ENCODE measurements at places on chromosomes 2 and 18.

- DNase-seq = no peak
Measured at GRCh38 chr2:161552015-161552414, 72.2 kb upstream of the SLC4A10 start.

DNA sequence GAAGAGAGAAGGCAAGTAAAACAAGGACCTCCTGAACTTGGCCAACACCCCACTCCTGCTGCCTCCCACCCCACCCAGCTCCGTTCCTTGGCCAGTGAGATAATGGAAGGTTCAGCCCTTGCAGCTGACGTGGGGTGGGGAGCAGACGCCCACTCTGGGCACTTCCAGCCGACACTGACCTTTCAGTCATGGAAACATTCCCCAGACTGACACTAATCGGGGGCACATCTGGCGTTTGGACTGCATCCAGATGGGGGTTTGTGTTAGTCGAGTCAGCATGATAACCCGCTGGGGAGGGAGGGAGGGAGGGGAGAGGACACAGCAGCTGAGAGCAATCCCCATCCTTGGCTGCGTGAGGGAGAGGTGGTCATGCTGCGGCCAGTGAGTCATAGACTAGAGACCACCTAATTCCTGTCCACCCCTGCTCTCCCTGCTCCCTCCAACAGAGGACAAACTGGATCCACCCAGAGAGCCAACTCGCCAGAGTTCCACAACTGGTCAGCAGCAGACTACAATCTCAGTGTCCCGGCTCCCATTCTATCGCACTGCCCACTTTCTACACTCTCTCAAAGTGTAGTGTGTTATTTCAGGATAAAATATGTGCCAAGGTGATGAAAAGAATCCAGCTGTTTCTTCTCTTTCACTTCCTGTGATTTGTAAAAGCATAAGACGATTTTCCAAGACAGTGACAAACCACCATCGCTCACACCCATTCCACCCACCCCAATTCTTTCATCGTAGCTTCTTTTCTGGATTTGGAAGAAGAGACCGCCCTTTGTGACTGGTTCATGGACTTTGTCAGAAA lies 115.4 kb upstream of the PKDCC start:
- DNase-seq = no peak

DNA sequence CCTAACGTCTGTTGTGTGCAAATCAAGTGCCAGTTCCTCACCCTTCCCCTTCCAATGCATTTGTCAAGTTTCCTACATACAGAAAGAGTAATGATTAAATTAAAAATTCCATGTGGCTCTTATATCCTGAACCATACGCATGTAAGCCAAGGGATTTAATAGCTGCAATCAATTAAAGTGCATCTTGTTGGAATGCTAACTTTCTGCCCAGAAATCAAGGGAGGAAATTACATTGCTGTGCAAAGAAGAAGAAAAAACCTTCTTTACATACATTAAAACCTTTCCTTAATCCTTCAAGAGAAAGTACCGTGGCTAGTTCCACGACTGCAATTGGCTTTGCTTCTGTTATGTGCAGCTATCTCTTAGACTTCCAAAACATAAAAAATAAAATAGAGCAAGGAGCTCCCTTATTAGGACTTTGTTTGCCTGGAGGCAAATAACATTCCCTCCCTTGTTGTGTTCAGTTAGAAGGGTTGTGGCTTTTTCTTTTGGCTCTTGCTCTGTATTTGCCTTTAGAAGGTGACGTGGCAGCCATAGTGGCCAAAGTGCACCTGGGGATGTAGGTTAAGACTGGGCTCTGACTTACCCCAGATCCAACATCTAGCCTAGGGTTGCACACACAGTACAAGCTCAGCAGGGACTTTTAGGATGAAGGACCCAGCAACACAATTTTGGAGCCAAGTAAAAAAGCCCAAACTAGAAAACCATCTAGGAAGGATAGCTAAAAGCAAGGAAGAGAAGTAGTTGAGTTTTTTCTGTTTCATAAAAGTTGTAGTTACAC lies 158.3 kb downstream of the ANTXR1 start:
- DNase-seq = no peak

DNA sequence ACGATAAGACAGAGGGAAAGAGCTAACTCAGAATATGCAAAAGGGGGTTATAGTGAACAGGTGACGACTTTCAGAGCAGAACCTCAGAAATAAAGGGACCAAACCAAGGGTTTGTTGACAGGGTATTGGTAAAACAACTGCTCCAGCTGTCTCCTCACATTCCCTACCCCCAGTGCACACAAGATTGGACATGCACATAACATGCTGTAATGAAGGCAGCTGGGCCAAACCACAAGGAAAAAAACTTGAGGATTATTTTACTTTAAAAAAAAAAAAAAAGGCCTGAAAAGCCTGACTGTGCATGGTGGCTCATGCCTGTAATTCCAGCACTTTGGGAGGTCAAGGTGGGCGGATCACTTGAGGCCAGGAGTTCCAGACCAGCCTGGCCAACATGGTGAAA lies 3.5 kb downstream of the RBM43 start:
- no peak for DNase-seq

- DNase-seq = no peak
Measured at GRCh38 chr2:106143495-106144215, 50.4 kb downstream of the UXS1 start.

DNA sequence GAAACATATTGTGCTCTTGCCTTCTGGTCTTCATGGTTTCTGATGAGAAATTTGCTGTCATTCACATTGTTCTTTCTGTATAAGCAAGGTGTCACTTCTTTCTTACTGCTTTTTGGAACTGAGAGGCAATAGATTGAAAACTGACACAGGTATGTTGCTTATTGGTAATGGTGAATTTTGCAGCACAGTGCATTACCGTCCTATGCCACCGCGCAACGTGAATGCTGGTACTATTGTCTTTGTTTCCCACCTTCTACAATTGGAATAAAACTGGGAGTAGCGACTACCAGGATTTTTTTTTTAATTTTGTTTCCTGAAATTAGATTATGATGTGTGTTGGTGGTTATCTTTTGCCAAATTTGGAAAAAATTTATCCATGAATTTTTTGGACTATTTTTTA lies 11.4 kb downstream of the XIRP2 start:
- no peak for DNase-seq

GRCh38 chr2:140498360-140498759 lies 1632.5 kb downstream of the LRP1B start:
- DNase-seq = no peak

GRCh38 chr2:96764253-96764637 lies 3.5 kb downstream of the CNNM4 start:
- no peak for DNase-seq

DNA sequence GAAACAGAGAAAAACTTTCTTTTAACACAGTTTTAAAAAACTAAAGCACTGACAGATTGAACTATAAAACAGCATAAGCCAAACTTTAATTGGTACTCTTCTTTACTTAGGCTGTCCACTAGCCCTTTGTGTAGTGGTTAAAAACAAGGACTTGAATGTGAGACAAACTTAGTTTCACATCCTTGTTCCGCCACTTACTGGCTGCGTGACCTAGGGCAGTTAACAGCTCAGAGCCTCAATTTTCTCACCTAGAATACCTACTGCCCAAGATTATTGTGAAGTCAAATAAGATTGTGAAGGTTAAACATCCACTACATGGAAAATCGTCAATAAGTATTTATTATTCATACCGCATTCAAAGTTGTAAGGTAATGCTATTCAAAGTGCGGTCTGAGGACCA lies 2.0 kb downstream of the WDR35 start:
- peak; percentile 26 for DNase-seq

DNA sequence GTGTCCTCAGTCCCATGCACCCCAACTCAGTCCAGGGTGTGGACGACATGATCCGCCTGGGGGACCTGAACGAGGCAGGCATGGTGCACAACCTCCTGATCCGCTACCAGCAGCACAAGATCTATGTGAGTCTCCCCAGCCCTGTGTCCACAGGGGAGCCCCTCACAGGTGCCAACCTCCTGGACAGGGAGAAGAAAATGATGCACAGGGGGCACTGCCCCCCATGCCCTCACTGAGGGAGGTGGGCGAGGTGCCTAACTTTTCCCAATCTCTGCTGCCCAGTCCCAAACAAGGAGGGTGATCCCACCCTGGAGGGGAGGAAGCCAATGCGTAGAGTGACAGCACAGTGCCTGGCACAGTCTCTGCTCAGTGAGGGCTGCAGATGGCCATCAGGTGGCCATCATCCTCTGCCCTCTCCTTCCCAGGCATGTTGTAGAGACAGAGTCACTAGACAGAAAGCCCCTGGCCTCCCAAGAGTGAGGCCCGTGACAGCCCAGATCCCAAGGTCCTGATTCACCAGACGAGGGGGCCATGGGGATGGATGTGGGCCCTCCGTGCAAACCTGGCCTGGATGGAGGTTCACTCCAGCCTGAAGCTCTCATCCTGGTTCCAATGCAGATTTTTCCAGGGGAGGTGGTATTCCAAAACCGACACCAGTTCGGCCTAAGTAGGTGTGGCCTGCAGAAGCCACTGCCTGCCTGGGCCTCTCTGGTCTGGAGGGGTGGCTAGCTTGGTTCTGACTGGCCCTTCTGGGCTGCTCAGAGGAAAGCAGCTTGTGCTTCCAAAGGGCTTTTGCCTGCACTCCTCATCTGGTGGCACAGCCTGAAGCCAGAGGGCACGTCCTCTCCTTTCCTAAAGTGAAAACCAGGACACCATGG lies 30.0 kb downstream of the MYO7B start:
- no peak for DNase-seq

DNA sequence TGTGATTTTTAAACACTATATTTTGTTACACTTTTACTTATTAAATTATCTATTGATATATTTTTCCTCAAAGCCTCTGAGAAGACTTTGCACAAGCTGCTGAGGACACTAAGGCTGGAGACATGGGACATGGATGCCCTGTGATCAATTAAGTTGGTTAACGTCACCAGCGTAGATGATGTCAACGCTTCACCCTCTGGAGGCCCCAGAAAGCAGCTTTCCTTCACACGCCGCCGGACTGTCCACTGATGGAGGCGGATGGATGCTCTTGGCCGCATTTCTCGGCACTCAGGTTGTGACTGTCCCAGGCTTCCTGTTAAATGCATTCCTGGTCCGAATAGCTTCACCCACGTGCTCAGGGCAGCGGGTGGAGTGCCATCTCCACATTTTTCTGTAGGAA lies 247.5 kb downstream of the VAPA start:
- no peak for DNase-seq

DNA sequence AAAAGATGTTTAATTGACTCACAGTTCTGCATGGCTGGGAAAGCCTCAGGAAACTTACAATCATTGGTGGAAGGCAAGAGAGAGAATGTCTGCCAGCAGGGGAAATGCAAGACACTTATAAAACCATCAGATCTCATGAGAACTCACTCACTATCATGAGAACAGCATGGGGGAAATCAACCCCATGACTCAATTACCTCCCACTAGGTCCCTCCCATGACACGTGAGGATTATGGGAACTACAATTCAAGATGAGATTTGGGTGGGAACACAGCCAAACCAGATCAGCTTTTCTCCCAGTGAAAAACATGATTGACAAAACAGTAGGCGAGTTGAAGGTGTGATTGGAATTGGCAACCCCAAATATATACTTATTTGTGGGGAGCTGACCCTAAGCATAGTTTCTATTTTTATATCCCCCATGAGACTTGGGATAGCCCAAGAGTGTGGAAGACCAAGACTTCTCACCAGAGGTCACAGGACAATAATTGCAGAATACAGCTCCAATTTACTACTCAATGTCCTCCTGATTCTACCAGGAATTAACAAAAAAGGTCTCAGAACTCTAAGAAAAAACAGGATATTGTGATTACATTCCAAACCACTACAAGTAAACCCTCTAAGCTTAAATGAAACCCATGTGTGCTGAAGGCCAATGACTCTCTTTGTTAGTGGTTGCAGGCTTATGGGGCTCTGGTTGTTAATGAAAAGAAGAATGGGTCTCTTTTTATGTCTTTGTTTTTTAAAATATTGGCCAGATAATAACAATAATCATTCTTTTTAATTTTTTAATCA lies 96.1 kb upstream of the PIK3C3 start:
- no peak for DNase-seq

GRCh38 chr18:59876310-59876626 lies 23.5 kb upstream of the PMAIP1 start:
- peak; percentile 69 for DNase-seq

DNA sequence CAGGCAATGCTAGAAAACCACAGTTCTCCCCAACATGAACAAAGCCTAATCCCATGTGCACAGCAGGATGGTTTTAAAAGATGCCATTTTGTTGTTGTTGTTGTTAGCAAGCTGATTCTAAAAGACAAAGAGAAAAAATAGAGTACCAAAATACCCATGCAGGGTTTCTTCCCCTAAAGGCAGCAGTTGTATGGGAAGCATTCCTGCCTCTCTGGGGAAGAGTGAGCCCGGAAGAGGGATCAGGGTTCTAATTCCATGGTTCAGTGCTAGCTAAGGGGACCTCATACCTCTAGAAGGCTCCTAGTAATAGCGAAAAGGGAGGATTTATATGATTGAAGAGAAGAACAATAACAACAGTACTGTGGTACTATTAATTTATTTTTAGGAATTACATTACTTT lies 327.6 kb downstream of the DPP10 start:
- no peak for DNase-seq

DNA sequence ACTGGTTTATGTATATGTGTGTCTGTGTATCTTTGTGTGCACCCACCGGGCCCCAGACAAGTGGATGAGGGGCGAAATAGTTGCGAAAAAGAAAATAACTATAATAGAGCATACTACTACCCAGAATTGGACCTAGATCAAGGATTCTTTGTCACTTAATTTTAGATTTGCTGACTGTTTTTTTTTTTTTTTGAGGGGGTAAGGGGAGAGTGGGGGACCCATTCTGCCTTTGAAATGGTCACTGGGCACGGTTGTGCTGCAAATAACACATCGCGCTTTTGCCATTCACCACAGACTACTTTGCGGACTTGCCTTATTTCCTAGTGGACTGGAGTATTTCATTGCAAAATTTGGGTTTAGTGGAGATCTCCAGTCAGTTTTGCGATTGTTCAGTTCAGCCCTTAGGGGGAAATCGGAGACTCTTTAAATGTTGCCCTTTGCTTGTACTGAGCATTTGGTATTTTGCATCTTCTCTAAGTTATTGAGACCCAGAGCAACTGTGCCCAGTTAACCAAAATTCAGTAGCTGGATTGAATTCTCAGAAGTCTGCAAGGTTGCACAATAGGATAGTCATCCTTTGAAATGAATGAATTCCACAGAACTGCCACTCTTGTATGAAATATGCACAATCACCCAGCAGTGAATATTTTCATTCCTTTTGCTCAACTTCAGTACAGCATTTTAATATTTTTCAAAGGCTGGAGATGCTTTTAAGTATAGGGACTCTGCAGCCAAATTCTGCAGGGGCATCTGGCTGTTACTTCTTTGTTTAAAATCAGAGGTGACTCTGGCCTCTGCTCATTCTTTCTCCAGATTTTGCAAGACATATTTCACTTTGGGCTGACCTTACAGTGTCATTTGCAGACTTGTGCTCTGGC lies 2.9 kb downstream of the TRIB2 start:
- no peak for DNase-seq

GRCh38 chr2:45729753-45730512 lies 78.5 kb downstream of the PRKCE start:
- peak; percentile 77 for DNase-seq

All from GM12864 (cell line).